ENCODE measurements at places on chromosomes 3 and 15. TPM values are rescaled to one million over a fixed set of nuclear protein-coding genes. Genes with fewer than 3 reads are reported as not detected.

Gene GNAI2
- total RNA-seq = 170 TPM

Gene GABRB3
- 0.13 TPM for total RNA-seq

GRCh38 chr3:36557708-36558421 is 177.6 kb downstream of the STAC start:
- no peak for DNase-seq

DNA sequence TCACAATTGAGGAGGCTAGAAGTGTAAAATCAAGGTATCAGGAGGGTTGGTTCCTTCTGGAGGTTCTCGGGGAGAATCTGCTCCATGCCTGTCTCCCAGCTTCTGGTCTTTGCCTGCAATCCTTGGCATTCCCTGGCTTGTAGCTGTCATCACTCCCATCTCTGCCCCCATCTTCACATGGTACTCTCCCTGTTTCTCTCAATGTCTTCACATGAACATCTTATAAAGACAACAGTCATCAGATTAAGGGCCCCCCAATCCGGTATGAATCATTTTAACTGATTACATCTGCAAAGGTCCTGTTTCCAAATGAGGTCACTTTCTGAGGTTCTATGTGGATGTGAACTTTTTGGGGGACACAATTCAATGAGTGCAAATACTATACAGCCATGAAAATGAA is 113.0 kb upstream of the GALNT15 start:
- no peak for DNase-seq

DNA sequence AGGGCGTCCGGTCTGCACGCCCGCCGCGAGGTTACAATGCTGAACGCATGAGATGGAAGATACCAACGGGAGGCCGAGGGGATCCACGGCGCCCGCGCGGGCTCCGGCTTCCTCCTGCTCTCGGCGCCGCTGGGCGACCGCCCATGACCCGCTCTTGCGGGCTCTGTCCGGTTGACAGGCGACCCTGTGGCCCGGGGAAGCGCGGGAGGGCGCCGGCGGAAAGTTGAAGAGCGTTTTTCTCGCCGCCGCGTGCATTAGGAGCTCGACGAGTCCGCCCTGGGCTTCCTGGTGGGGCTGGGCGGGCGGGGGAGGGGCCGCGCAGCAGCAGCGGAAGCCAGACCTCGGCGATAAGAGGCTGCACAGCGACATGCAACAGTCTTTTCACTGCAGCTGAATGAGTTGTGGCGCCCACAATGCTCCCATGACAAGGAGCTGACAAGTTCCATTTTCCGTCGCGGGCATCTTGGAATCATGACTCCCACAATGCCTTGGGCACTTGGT is at the start of gene MBNL1:
Gene MBNL1 (plus strand): TSS at position 375 of the 501 bp plus-strand sequence. CDS start 31,265 bp downstream, outside the sequence.
- DNase-seq = peak; percentile 47

Gene IL20RB
- 1.7 TPM for total RNA-seq

DNA sequence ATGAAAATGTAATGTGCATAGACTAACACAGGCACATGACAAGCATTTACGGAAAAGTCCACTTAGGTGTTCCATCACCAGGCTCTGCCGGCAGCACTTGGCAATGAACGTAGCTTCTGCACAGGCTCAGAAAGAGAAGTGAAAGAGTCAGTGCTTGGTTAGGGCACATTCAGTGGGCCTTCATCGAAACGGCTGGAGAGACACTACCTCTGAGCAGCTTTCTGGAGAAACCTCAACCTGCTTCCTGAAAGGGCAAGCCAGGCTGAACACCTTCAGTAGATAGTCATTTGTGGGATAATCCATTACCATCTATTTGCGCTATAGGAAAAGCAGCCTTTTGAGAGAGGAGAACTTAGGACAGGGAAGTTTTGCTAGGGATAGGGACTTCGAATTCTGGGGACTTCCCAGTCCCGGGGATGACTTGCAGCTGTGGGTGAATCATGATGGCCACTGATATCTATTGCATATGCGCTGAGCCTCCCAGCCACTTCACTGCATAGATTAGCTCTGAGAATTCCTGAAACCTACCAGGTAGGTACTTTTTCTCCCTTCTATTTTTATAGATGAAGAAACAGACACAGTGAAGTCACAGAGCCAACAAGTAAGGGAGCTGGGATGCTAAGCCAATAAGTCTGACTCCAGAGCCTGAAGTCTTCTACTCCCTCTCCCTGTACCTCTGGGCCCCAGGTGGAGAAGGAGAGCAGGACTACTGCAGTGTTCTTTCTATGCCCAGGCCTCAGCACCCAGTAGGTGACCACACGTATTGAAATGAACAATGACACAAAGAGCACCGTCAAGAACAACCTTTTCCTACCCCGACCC is 4.2 kb upstream of the SH2D7 start:
- DNase-seq = no peak

- DNase-seq = no peak
Measured at GRCh38 chr15:32096916-32097617, 66.8 kb downstream of the CHRNA7 start.

GRCh38 chr3:172536505-172536904 is 13.3 kb upstream of the TNFSF10 start:
- no peak for DNase-seq

Gene RAB6B
- total RNA-seq = 49.2 TPM

Gene PAQR9
- 0.36 TPM for total RNA-seq

DNA sequence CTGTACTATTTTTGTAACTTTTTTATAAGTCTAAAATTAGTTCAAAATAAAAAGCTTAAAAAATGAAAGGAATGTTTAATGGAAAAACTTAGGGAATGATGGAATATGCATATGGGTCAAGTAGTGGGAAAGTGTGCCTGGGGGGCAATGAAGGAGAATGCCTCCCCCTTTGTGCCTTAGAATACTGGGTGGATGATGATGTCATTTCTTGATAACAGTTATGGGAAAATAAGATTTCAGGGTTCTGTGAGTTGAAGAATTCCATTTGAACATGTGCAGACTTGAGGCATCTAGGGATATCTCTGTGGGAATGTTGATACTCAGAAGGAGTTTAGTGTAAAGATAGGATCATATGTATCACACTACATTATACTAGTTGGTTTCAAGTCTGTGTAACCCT is 13.8 kb downstream of the WDR93 start:
- no peak for DNase-seq

DNA sequence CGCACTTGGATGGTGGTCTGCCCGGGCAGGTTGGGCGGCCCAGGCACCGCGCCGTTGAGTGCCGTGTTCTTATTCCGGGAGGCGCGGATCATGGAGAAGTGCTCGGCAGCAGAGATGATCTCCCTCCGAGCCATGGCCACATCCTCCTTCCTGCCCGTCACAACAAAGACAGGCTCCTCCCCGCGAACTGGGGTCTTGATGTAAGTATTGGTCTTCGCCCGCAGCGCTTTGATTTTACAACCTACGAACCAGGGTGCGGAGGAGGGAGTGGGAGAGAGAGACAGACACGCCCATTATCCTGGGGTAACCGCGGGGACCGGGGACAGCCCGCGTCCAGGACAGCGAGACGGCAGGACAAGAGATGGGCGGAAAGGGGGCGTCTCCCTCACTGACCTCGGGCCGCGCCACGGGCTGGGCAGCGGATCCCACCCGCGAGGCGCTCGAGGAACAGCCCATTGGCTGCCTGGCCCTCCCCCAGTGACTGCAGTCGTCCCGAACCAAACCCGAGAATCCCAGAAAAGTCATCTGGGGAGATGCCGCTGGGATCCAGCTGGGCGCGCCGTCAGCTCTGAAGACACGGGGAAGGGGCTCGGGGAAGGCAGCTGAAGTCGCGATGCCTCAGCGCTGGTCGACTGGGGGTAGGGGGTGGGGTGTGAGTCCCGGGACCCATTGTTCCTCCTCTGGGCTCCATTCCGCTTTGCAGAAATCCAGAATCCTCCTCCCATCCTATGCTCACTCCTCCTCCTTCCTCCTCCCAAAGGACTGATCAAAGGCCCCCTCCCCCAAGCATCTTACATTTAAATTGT is 1.2 kb downstream of the MEX3B start:
- DNase-seq = no peak

Data from Panc1 (cell line).